Naive B cell (primary cell): ENCODE measurements at places on chromosomes 6 and 20. TPM values are rescaled to one million over a fixed set of nuclear protein-coding genes. Genes with fewer than 3 reads are reported as not detected.

- DNase-seq: no peak
Measured at GRCh38 chr6:75613056-75613501, 11.4 kb downstream of the SENP6 start.

GRCh38 chr6:109241199-109241598 lies 141.1 kb downstream of the CD164 start:
- no peak for DNase-seq

DNA sequence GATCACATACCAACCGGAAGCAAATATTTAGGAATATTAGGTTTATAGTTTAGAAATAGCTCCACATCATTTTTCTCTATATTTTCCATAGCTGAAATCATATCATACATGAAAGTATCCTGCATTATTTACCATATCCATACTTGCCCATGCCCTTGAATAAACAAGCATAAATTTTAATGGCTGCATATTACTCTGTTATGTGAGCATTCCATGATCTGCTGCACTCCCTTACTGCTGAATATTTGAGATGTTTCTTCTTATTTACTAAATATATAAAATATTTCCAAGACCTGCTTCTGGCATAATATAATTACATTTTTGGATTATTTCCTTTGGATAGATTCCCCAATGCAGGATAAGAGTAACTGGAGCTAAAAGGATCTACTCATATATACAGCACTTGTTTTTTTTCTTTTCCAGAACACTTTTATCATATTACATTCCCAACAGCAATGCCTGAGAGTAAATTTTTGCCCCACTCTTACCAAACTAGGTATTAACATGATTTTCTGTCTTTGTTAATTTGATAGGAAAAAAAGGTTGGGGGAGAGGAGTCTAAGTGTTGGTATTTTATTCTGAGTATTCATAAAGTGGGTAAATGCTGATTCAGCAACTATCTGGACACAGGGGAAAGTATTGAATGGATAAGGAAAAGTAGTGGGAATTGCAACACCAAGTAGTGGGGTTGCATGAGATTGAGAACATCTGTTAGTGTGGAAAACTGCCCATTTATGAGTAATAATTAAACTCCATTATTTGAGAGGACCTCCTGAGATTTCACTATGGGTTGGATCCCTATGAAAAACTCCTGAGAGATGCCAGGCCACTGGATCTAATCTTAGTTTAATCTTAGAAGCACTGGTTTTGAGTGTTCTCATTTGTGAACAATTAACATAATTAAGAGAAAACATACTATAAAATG lies 76.0 kb downstream of the MAN1A1 start:
- no peak for DNase-seq

DNA sequence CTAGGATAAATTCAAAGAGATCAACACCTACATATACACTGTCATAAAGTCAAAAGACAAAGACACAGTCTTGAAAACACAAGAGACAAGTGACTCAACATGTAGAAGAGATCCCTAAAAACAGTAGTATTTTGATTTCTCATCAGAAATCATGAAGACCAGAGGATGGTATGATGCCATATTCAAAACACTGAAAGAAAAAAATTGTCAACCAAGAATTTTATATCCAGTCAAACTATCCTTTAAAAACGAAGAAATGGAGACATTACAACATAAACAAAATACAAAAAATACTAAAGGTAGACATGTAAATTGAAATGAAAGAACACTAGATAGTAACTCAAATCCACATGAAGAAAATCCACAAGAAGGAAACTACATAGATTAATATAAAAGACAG lies 27.3 kb upstream of the HBS1L start:
- DNase-seq: no peak

DNA sequence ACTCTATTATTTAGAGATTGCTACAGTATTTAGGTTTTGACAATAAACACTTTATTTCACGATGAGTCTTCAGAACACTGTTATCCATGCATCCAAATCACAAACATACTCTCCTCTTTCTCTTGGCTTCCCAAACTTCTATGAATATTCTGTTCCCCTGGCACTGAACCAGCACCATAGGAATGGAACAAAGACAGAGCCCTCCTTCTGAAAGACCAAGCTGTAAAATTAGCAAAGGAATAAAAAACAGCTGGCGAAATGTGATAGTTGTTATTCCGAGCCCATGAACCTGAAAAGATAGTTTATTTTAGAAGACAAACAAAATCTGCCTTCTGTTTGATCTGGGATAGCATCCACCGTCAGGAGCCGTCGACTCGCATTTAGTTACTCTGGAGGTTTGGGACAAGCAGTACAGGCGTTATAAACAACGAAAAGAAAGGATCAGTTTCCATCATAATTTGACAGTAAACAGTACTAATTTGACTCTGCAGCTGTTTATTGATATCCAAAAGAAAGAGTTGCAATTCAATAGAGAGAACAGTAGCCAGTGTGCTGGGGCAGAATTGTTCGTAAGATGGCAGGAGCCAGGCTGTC lies 161.4 kb downstream of the CLIC5 start:
- no peak for DNase-seq

- no peak for DNase-seq
Measured at GRCh38 chr6:100633096-100633777, 168.5 kb upstream of the SIM1 start.

GRCh38 chr6:160043784-160044183 lies 74.9 kb downstream of the IGF2R start:
- DNase-seq: no peak

GRCh38 chr6:152401978-152402377 lies 235.2 kb downstream of the SYNE1 start:
- DNase-seq: no peak

- DNase-seq: no peak
Measured at GRCh38 chr6:144920391-144920961, 635.3 kb downstream of the UTRN start.

- DNase-seq: no peak
Measured at GRCh38 chr6:10421921-10422736, 7.3 kb upstream of the TFAP2A start.

DNA sequence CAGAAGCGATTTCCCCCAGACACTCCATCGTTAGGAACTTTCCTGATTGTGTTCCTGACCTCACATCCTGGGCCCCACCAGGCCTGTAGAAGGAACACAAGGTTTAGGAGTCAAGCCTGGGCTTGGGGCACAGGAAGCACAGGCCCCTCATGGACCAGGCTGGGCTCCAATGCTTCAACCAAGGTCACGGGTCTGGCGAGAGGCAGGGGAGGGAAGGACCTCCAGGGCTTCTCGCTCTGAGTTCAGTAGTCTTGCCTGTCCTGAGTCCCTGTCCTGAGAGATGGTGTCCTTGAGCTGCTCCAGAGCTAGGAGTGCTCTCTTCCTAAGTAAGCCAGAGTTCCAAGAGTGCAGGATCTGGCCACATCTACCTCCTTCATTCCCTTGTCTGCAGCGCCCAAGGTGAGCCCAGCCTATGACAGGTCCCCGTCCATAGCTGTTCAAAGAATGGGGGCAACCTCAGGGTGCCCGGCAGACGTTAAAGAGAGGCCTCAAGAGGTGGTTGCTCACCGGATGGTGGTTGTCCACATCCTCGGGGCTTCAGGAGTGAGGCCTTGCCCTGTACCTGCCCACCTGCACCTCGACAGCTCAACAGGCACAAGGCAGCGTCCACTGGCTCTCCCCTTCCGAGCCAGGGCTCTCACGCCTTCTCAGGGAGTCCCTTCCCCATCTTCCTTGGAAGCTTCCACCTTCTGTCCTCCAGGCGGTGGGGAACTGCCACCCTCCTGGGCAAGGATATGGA lies 1.6 kb upstream of the TUBB1 start:
- DNase-seq: no peak

DNA sequence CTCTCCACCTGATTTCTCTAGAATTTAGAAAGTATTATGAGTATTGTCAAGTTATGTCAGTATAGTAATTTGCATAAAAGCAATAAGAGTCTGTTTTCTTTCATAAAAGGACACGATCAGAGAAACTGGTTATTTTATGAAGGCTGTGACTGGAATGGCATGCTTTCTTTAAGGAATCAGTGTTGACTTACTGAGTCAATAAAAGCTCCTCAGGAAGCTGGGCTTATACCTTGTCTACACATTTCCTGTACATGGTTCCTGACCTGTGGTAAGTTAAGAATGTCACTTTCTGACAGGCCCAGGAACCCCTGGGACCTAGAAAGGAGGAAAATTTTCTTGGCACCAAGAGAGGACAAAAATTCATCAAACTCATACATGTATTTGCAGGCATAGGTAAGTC lies 1224.0 kb upstream of the ADGRB3 start:
- no peak for DNase-seq

The HLA-DQA1 gene
- 1,253 TPM for polyA plus RNA-seq

The FRMD1 gene
- not detected for polyA plus RNA-seq

The HLA-DRA gene
- 17,877 TPM for polyA plus RNA-seq

The SEMG1 gene
- polyA plus RNA-seq: not detected

The SLCO4A1 gene
- polyA plus RNA-seq: 0.29 TPM

The NSFL1C gene
- 108 TPM for polyA plus RNA-seq

The LRRC73 gene
- not detected for polyA plus RNA-seq

The POU3F2 gene
- polyA plus RNA-seq: not detected
